Endodermal cell (in vitro differentiated cells): ENCODE measurements at places on chromosomes 11 and 22. TPM values are rescaled to one million over a fixed set of nuclear protein-coding genes. Genes with fewer than 3 reads are reported as not detected.

GRCh38 chr11:17012712-17013547 is 1.3 kb downstream of the PLEKHA7 start:
- peak; percentile 76 for DNase-seq

- no peak for DNase-seq
Observed at GRCh38 chr11:11306855-11307254, 46.2 kb downstream of the CSNK2A3 start.

GRCh38 chr22:22955276-22955798 is 67.7 kb downstream of the IGLL5 start:
- no peak for DNase-seq

- no peak for DNase-seq
Observed at GRCh38 chr22:28245579-28246224, 326.6 kb upstream of the PITPNB start.

The RIMBP3C gene
- total RNA-seq = 0.53 and 0.56 TPM in 2 replicates

DNA sequence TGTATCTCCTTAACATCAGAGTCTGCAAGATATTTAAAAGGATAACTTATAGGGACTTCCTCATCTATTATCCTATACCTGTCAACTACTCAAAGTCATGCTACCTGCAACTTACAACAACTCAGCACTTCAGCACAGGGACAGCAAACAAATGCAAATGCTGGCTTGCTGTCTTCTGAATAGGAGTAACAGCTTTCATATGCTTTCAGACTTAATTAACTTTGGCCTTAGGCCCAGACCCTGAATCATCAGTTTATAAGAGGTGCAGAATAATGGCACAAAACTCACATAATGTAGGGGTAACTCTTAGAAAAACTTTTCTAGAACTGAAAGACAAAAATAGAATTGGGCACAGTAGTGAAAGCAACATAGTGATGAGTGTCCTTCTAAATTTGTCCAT is 953.4 kb downstream of the DLG2 start:
- DNase-seq = peak; percentile 49

GRCh38 chr11:108929241-108929640 is 264.4 kb downstream of the DDX10 start:
- no peak for DNase-seq

The PIK3IP1 gene
- total RNA-seq = 2.0 TPM in 2 replicates

The SYT12 gene
- 0.47 to 0.91 TPM (median 0.59 TPM) in 3 replicates for total RNA-seq

DNA sequence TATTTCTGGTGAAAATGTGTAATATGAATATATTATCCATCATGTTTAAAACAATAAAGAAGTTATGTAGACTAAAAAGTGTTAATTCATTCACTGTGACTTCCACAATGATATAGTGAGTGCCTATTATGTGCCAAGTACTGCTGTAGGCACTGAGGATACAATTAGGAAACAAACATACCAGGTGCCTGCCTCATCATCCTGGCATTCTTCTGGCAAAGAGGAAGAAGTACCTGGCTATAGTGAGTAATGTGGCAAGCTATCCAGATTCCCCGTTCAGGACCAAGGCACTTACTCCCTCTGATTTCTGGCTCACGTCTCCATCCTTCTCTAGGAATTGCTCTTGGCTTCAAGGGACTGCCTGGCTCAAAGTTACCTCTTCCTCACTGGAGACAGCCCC is 77.5 kb upstream of the CLMP start:
- DNase-seq = no peak
